ENCODE measurements at places on chromosomes 1 and 21. TPM values are rescaled to one million over a fixed set of nuclear protein-coding genes. Genes with fewer than 3 reads are reported as not detected.

- no peak for DNase-seq
Measured at GRCh38 chr1:10529091-10529490, 54.3 kb downstream of the PEX14 start.

LIN28A gene
- total RNA-seq: not detected

GRCh38 chr1:95124342-95124741, 7.2 kb downstream of the TLCD4 start:
- no peak for DNase-seq

PRMT2 gene
- total RNA-seq: 93.8 TPM

- DNase-seq: no peak
Measured at GRCh38 chr1:24483441-24483840, 19.2 kb upstream of the RCAN3 start.

- no peak for DNase-seq
Measured at GRCh38 chr1:158016651-158017335, 23.3 kb downstream of the KIRREL1 start.

GRCh38 chr1:236302941-236303340, 21.2 kb upstream of the ERO1B start:
- no peak for DNase-seq

SMPDL3B gene
- 16.5 TPM for total RNA-seq

GRCh38 chr1:199044191-199044590, 405.4 kb downstream of the PTPRC start:
- no peak for DNase-seq

All from lung (tissue), 17 donors.